ENCODE measurements at places on chromosomes 13 and 19. TPM values are rescaled to one million over a fixed set of nuclear protein-coding genes. Genes with fewer than 3 reads are reported as not detected.
A peak's percentile ranks its signal among the peaks of the same experiment; 100 is the strongest.

- peaks cover 2% of the 10 kb centered on the region for H3K27me3 ChIP-seq
- DNase-seq, result no peak
- H3K4me1 ChIP-seq, result no peaks in the 10 kb centered on the region
- H3K27ac ChIP-seq, result no peak overlapping the region
These were observed 32.3 kb upstream of the MATK start for GRCh38 chr19:3818466-3818865.

The GGACT gene
- polyA plus RNA-seq, result 1.1 TPM

GRCh38 chr19:2234996-2235380 lies 1.1 kb downstream of the PLEKHJ1 start:
- H3K4me1 ChIP-seq, result peaks cover 15% of the 10 kb centered on the region
- H3K27ac ChIP-seq, result no peak overlapping the region
- peaks cover 17% of the 10 kb centered on the region for H3K36me3 ChIP-seq
- H3K4me3 ChIP-seq, result peak overlapping the region; percentile 81
- no peaks in the 10 kb centered on the region for H3K27me3 ChIP-seq
- no peak for DNase-seq

GRCh38 chr13:21371011-21371410 lies 88.1 kb downstream of the ZDHHC20 start:
- H3K27ac ChIP-seq, result no peak overlapping the region
- no peak overlapping the region for H3K4me3 ChIP-seq
- no peaks in the 10 kb centered on the region for H3K36me3 ChIP-seq
- no peak for DNase-seq

GRCh38 chr13:20424949-20425348 lies 100.7 kb downstream of the CRYL1 start:
- H3K36me3 ChIP-seq, result no peaks in the 10 kb centered on the region
- no peak for DNase-seq
- no peak overlapping the region for H3K27ac ChIP-seq
- peaks cover 3% of the 10 kb centered on the region for H3K4me1 ChIP-seq

DNA sequence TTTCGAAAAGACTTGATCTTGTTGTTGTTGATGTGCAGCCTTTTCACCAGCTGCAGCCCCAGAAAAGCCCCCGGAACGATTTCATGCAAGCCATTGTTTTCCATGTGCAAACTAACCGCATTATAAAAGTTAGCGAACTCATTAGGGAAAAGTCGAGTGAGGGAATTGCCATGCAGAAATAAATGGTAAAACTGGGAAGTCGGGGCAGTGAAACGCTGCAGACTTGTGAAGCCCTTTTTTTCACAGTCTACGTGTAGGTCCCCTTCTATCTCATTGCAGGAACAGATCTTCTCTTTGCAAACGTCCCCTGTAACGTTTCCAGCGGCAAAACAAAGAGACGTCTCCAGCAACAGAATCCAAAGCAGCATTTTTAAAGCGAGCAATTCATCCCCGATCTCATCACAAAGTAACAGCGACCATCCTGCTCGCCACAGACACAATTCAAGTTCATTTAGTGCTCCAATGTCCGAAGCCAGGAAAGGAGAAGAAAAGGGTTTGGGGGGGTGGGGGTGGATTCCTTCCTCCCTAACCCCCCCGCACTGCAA lies 1.1 kb downstream of the SLITRK1 start:
- no peak overlapping the region for H3K27ac ChIP-seq
- H3K4me1 ChIP-seq, result no peaks in the 10 kb centered on the region
- no peak for DNase-seq

The ZNF154 gene
- polyA plus RNA-seq, result 4.8 TPM

- H3K4me3 ChIP-seq, result no peak overlapping the region
- no peak overlapping the region for H3K27ac ChIP-seq
- H3K4me1 ChIP-seq, result no peaks in the 10 kb centered on the region
- peaks cover 75% of the 10 kb centered on the region for H3K36me3 ChIP-seq
These were observed 16.6 kb downstream of the MED4 start for GRCh38 chr13:48078251-48078656.

The GPC6 gene
- polyA plus RNA-seq, result 4.1 TPM
